ENCODE measurements at places on chromosomes 12 and 14.

DNA sequence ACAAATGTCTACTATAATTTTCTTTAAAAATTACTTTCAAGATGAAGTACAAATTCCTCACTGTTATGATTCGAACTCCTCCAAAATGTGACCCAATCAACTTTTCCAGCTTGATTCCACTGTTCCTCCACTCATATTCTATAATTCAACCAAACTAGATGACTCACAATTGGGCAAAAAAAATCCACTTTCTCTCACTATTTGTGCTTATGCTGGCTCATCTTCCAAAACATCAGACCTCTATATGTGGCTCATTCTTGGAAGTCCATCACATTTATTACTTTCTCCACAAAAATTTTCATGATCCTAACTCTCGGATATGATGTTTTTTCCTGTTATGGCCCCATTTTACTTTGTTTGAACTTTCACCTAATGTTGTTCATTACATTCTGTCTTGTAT is 26.9 kb upstream of the RXYLT1 start:
- no peak for DNase-seq

- DNase-seq = no peak
Measured at GRCh38 chr12:96152164-96152563, 42.0 kb upstream of the ELK3 start.

GRCh38 chr14:89379891-89380820 is 36.9 kb downstream of the FOXN3 start:
- DNase-seq = no peak

GRCh38 chr12:107992870-107993451 is 136.1 kb upstream of the WSCD2 start:
- no peak for DNase-seq

DNA sequence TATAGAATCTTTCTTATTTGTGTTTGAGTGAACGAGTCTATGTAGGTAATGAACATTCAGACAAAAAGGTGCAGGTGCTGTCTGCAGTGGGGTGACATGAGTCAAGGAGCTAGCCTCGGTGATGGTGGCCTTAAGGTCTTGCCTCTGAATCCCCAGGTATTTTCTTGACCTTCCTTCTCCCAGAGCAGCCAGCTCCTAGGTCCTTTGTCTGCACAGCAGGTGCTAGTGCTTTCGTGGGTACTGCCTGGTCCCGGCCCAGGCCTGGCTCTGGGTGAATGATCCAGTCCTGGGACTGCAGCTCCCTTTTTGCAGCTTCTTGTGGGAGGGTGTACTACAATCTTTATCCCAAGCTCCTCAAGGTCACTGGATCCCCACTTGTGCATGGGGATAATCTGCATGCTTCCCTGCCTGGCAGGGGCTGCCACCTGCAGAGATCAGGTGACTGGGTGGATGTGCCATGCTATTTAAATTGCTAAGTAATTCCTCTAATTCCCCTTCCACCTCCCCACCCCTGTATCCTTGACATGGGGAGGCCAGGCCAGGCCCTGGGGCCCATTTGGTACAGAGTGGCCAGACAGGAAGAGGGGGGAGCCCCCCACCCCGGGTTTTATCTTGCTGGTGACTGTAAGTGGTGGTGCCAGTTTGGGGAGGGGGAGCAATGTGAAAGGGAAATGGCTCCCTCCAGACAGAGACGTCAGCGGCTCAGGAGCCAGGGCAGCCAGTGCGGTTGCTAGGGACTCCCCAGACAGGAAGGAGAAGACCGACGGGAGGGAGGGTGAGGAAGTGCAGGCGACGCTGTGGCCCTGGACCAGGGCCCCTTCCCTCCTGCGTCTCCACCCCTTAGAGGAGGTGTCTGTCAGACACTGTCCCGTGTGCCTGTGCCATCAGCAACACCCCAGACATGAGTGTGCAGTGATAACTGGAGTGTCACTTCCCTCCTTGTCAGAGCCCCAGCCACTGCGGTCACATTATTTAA is 6.7 kb downstream of the VASH1 start:
- DNase-seq = no peak

DNA sequence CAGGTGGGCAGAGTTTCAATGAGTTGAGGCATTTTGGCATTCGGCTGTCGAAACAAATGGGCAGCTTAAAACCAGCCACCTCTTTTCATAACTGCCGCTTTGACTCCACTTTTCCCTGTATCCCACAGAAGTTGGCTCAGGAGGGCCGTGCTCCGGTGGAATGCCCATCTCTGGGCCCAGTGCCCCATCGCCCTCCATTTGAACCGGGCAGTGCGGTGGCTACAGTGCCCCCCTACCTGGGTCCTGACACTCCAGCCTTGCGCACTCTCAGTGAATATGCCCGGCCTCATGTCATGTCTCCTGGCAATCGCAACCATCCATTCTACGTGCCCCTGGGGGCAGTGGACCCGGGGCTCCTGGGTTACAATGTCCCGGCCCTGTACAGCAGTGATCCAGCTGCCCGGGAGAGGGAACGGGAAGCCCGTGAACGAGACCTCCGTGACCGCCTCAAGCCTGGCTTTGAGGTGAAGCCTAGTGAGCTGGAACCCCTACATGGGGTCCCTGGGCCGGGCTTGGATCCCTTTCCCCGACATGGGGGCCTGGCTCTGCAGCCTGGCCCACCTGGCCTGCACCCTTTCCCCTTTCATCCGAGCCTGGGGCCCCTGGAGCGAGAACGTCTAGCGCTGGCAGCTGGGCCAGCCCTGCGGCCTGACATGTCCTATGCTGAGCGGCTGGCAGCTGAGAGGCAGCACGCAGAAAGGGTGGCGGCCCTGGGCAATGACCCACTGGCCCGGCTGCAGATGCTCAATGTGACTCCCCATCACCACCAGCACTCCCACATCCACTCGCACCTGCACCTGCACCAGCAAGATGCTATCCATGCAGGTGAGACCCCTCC is 5.0 kb upstream of the RNU7-1 start:
- DNase-seq = no peak
